GM12864 (cell line): ENCODE measurements at places on chromosomes 6 and 20.
A peak's percentile ranks its signal among the peaks of the same experiment; 100 is the strongest.

DNA sequence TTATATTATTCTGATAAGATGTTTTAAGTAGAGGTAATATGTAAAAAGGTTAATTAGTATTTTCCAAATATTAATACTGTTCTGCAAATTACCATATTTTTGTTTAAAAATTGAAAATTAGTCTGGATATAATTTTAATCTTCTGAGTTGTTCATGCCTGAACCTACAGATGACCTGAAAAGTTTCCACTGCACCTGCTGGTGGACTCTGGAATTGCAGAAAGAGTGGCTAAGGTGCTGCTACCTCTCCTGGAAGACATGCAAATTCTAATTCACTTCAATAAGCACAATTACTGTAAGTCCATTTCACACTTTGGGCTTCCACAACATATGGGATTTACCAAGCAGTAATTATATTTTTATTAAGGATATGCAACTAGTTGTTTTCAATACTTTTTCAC lies 77.7 kb upstream of the OLIG3 start:
- peak; percentile 26 for DNase-seq

GRCh38 chr6:119256392-119256791 lies 93.2 kb downstream of the MAN1A1 start:
- no peak for DNase-seq

GRCh38 chr6:1079525-1079924 lies 232.4 kb upstream of the FOXQ1 start:
- no peak for DNase-seq

DNA sequence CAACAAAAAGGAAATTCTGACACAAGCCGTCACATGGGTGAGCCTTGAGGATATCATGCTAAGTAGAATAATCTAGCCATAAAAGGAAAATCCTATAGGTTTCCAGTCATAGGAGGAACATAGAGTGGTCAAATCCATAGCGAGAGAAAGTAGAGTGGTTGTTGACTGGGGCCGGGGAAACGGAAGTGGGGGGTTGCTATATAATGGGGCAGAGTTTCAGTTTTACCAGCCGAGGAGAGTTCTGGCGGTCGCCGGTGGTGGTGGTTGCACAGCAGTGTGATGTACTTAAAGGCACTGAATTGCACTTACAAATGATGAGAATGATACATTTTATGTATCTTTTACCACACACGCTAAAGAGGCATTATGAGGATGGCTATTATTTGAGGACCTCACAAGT lies 4.9 kb downstream of the GPR31 start:
- peak; percentile 53 for DNase-seq

DNA sequence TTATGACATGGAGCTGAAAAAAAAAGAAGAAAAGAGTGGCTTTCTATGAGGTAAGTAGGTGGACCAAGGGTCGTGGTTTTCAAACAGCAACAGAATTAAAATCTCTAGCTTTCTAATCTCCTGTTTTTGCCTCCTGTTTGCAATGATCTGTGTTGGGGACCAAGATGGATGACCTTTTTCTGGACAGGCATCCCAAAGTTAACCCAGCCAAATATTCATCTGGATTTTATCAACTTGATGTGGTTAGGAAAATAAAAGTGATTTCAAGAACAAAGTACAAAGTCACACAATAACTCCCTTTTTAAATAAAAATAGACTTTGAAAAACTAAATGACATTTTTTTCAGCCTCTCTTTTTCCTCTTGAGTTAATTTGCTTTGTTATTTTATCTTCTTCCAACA lies 282.1 kb upstream of the PRDM1 start:
- no peak for DNase-seq

DNA sequence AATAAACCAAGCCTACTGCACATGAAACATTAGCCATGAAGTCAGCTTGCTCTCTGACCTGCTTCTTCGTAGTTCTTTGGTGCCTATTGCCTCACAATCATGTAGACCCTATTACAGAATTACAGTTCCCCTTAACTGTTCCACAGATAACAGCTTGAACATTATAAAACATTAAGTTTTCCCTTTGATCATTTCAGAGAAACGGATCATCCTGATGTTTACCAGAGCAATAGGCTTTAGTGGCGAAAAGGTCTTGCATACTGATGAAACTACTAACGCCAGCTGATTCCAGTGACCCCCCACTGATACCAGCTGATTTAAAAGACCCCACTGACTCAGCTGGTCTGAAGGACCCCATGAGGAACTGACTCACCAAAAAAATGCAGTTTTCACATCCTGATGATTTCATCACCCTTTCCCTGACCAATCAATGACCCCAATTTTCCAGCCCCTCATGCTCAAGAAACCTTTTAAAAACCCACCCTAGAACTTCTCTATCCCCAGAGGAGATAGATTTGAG lies 39.4 kb upstream of the MLIP start:
- DNase-seq = no peak

GRCh38 chr6:41332842-41333736 lies 2.3 kb upstream of the NCR2 start:
- no peak for DNase-seq
